B cell (primary cell): ENCODE measurements at places on chromosomes 13 and 19. TPM values are rescaled to one million over a fixed set of nuclear protein-coding genes. Genes with fewer than 3 reads are reported as not detected.

The WDR87 gene
- not detected in 2 replicates for polyA plus RNA-seq

The NFIC gene
- polyA plus RNA-seq = 3.5 and 3.8 TPM in 2 replicates

The CEACAM16 gene
- polyA plus RNA-seq = not detected in 2 replicates

The IGFL3 gene
- not detected in 2 replicates for polyA plus RNA-seq

The ATP4A gene
- not detected in 2 replicates for polyA plus RNA-seq

The PLVAP gene
- 0.06 and 0.26 TPM in 2 replicates for polyA plus RNA-seq

The FGF14 gene
- under 0.01 TPM in 1 of 2 replicates, not detected in the other for polyA plus RNA-seq

The KLK13 gene
- polyA plus RNA-seq = not detected in 2 replicates

The YJEFN3 gene
- polyA plus RNA-seq = 4.8 and 7.1 TPM in 2 replicates

The ZNF738 gene
- polyA plus RNA-seq = 7.0 and 14.6 TPM in 2 replicates
